ENCODE measurements at places on chromosomes 5 and 9. TPM values are rescaled to one million over a fixed set of nuclear protein-coding genes. Genes with fewer than 3 reads are reported as not detected.

DNA sequence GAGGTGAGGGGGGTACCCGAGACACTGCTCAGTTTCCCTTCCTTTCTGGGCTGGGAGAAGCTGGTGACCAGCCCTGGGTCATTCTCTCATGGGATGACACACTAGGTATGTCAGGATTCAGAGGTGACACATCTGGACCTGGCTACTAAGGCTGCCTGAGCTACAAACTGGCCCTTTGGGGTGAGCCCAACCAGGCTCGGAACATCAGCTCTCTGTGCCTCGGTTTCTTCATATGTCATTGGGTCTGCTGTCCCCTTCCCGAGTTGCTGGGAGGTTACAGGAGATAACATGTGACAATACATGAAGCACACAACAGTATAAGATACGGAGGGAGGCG lies 11.8 kb downstream of the CARD19 start:
- no peak for DNase-seq

DNA sequence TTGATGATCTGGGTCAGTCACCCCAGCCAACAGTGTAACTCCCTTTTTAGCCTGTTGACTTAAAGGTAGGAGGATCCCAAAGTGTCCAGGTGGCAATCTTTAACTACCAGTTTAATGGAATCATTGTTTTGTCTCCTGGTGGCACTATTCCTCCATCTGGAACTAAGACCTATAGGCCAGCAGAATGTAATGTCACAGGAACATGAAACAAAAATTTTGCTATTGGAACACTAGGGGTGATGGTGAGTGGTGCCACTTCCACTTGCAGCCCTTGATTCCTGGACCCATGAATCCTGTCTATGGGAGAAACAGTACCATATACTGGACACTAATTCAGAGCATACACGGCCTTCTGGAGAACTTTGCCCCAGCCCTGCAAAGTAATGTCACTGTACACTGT lies 219.5 kb upstream of the RASA1 start:
- no peak for DNase-seq

GRCh38 chr9:108444400-108445358 lies 411.1 kb downstream of the ACTL7B start:
- no peak for DNase-seq

The CCL21 gene
- 286 TPM for polyA plus RNA-seq

GRCh38 chr5:113166852-113167366 lies 190.3 kb downstream of the DCP2 start:
- no peak for DNase-seq

The NTNG2 gene
- 0.67 TPM for polyA plus RNA-seq

The FBXL7 gene
- 4.2 TPM for polyA plus RNA-seq

The TXNDC8 gene
- polyA plus RNA-seq = not detected

DNA sequence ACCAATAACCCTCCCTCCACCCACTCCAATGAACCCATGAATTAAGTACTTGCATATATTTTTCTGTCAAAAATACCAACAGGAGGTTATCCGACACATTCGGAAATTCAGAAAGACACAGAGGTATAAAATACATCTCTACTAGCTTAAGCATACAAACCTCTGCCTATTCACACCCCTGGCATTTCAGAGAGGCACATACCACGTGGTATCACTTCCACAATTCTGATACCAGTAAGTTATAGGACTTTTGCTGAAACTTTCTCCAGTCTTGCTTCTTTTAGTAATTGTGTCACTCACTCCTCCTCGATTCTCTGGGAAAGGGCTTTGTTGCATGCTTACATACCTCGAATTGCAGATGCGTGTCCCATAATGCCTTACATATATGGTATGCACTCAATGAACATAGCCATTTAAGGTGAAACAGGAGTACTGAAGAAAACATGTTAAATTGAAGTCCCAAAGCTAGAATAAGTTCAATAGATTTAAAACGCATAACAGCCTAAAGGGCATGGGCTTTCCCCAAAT lies 58.1 kb downstream of the TLE1 start:
- no peak for DNase-seq

The ZNF883 gene
- polyA plus RNA-seq = 0.87 TPM

- DNase-seq = no peak
Observed at GRCh38 chr9:81652058-81652687, 37.2 kb downstream of the TLE1 start.

GRCh38 chr5:177523711-177524538 lies 7.2 kb upstream of the DDX41 start:
- DNase-seq = no peak

The SAXO1 gene
- 0.01 TPM for polyA plus RNA-seq

The SPATA31A3 gene
- not detected for polyA plus RNA-seq

DNA sequence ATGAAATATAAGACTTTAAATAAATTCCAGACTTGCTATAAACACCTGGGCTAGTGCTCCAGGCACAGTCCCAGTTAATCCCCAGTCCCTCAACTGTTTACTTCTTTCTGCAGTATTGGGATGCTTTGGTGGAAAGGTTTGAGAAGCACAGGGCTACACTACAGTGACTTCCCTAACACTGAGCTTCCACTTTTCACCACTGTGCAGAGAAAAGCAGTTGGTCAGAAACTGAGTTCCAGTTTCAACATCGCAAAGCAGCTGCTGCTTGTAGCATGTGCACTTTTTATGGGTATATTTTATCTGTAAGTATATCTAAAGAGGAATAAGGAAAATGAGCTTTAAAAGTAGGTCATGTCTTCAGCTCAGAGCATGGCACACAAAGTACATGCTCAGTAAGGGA lies 339.7 kb downstream of the NTRK2 start:
- no peak for DNase-seq

The PTCD2 gene
- polyA plus RNA-seq = 6.7 TPM

DNA sequence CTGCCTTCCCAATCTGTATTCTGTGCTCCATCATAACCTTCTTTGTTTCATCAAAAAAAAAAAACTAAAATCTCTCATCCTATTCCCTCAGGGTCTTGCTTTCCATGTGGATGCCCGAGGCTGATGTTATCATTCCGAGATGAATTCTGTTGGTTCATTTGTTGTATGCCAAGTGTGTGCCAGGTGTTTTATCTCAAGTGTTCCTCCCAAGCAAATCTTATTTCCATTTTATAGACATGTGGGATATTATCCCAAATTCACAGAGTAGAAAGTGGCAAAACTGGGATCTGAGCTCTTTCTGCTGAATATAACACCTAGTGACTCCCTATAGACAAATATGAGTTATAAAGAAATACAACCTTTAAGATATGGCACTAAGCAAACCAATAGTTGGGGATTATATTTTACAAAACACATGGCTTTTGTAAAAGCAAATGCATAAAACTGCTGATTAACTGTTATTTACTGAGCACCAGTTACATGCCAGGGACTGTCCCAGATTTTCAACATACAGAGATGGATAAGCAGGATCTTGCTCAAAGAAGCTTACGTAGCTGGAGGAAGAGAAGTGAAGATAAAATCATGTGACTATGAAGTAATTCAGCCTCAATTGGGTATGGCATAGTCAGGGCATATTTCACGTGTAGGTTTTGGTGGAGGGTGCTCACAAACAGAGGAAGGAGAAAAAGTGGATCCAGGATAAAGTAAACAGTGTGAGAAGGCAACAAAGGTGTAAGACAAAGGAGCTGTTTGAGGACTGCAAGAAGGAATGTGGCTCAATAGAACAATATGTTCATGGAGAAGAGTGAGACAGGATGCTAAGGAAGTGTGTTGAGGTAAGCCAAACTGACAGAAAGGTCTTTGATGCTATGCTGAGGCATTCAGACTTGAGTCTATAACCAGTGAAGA lies 143.3 kb upstream of the ADAMTSL1 start:
- no peak for DNase-seq

The PCDHGB6 gene
- polyA plus RNA-seq = 1.3 TPM

The GTF3C4 gene
- polyA plus RNA-seq = 1.6 TPM

- no peak for DNase-seq
Observed at GRCh38 chr9:134753191-134753590, 111.6 kb downstream of the COL5A1 start.

Data from small intestine (tissue), 16 donors.